ENCODE measurements at places on chromosomes 7 and 10.

DNA sequence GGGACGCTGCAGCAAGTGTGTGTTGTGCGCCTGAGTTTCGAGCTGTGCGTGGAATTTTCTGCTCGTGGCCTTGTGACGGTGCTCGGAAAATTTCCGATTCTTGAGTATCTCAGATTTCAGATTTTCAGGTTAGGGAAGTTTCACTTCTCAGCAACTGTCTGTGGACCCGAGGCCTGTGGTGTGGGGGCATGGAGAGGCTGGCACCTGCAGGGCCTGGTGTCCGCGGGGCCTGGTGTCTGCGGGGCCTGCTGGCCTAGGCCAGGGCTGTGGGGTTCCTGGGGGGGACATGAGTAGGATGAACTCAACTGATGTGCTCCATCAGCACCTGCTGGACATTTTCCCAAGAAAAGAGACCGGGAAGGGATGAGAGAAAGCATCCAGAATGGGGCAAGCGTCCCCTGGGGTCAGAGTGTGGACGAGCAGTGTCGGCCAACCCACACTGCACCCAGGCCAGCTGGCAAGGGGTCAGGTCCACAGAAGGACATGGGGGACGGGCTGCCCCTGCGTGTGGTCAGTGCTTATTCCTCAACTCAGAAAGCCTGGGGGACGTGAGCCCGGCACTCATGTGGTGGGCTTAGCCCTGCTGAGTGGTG, 31.3 kb upstream of the SHH start:
- no peak for DNase-seq

GRCh38 chr7:78873117-78873516, 580.4 kb downstream of the MAGI2 start:
- no peak for DNase-seq

GRCh38 chr10:5071411-5072198, 22.6 kb upstream of the AKR1C3 start:
- DNase-seq: peak; percentile 55

GRCh38 chr10:95661818-95662217, 5.3 kb upstream of the ALDH18A1 start:
- DNase-seq: no peak

DNA sequence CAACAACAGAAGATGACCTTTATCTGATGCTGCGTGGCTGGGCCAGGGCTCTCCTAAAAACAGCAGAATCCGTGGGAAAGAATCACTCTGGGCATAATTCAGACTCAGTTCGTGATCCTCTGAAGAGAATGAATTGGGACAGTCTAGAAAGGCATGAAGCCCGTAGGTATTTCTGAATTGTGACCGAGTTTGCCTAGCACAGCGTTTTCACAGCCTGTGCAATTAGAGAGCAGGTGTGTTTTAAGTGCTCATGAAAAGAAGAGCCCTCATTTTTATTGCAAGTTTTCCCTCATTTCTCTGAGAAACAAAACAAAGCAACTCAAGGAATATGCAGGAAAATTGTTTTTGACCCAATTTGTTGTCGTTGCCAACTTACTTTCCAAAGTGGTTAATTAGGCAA, 366.2 kb downstream of the WDR11 start:
- no peak for DNase-seq

GRCh38 chr7:95725205-95725604, 47.1 kb upstream of the DYNC1I1 start:
- no peak for DNase-seq

DNA sequence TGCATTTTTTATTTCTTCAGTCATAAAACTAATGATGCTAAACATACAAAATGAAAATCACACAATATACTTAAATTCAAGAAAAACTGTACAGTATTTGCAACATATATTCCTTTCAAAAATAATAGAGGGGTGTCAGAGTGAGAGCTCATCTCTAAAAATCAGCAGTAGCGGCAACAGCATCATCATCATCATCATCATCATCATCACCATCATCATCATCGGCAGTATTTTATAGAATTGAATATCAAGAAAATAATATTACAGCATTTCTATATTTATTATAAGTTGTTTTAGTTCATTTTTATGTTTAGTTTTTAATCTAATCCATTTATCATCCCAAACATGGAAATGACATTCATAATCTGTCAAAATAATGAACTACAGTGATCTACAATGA, 67.4 kb upstream of the PPP1R3A start:
- DNase-seq: no peak

DNA sequence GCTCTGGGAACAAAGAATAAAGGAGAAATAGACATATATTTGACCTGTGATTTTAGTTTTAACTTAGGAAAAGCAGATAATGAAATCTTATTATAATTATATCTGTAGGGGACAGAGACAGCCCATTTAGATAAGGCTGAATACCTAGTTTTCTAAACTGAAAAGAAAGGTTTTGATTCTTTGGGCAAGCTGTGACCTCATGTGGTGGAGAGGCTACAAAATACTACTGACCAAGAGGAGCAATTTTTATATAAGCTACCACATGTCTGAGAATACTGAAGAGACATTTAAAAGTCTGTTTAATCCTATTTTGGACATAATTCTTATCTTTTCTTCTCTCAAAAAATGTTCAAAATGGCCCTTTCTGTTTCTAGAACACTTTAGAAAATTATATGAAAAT, 271.0 kb downstream of the MTERF1 start:
- DNase-seq: no peak

DNA sequence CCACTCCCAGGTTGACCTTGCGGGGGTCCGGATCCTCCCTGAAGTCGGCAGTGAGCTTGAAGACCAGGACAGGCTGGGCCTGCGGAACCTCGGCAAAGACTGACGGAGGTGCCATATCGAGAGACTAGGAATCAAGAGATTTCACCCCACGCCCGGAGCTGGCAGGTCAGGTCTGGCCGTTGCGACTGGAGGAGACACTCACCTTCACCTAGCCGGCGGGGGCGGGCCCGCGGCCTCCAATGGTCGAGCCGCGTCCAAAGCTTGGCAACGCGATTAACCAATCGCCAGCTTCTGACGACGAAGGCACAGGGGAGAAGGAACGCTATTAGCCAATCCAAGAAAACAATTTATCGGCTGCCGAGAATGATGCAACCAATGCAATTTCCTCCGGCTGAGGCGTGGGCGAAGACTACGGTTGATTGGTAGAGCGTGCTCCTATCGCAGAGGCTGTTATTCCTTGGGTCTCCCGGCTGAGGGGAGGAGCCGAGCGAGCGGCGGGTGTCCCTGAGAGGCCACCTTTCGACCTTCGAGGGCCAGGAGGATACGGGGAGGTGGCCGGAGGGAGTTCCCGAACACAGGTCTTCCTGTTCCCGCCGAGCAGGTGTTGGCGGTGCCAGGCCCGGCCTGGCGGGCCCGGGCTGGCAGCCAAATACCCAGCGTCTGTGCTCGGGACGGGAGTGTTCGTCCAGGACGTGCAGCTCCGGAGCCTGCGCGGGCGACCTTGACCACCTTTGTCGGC, at the start of gene GOT1:
Gene GOT1 (minus strand): TSS at position 174 of the 739 bp plus-strand sequence. CDS start 59 bp downstream, at position 115.
- peak; percentile 95 for DNase-seq

DNA sequence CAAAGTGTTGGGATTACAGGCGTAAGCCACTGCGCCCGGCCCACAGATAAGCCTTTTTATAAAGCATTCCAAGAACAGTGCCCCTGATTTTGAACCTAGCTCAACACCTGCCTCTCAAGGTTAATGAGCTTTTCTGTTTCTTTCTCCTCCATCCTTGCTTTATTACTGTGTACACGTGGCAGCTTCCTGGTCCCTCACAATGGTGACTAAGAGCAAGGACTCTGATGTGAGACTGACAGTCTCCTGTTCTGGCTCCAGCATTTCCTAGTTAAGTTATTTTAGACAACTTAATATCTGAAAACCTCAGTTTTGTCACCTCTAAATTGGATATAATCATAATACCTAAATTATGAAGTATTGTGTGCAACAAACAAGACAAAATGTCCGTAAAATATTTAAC, 9.9 kb downstream of the HABP2 start:
- DNase-seq: no peak

- no peak for DNase-seq
Measured at GRCh38 chr7:82559193-82559805, 115.7 kb upstream of the CACNA2D1 start.

GRCh38 chr10:126702181-126702580, 31.7 kb upstream of the C10orf90 start:
- DNase-seq: no peak

DNA sequence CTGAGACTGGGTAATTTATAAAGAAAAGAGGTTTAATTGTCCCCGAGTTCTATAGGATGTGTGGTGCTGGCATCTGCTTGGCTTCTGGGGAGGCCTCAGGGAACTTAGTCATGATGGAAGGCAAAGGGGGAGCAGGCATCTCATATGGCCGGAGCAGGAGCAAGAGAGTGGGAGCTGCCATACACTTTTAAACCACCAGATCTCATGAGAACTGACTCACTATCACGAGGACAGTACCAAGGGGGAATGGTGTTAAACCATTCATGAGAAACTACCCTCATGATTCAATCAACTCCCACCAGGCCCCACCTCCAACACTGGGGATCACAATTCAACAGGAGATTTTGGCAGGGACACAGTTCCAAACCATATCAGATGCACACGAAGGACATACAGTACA, 199.9 kb upstream of the DPP6 start:
- DNase-seq: no peak

DNA sequence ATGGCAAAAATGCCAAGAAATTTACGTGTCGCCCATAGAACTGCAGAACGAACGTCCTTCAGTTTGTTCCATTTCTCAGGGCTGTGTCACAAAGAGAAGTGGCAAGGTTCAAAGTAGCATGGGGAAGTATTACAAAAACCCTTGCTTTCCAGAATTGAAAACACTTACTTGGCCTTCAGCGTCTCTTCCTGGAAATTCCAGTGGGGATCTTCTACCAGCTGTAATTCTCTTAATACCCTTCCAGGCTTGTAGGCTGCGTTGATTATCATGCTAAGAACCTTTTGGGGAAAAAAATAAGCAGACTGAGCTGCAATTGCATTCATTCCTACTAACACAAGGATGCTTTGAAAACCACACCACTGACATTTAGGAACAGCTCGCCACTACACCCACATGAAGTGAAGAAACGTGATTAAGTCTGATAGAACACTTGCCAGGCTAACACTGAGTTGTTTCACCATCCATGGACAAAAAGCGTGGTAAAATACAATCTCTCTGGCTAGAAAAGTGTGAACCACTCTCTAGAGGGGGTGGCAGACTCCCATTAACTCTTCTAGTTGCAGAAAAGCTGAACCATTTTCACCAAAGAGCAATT, 222.3 kb downstream of the SFMBT2 start:
- no peak for DNase-seq

GRCh38 chr7:112322070-112322469, 115.6 kb downstream of the ZNF277 start:
- no peak for DNase-seq

- no peak for DNase-seq
Measured at GRCh38 chr10:19572056-19572455, 244.2 kb upstream of the PLXDC2 start.

GRCh38 chr7:44383566-44383965, 58.2 kb upstream of the CAMK2B start:
- peak; percentile 37 for DNase-seq

DNA sequence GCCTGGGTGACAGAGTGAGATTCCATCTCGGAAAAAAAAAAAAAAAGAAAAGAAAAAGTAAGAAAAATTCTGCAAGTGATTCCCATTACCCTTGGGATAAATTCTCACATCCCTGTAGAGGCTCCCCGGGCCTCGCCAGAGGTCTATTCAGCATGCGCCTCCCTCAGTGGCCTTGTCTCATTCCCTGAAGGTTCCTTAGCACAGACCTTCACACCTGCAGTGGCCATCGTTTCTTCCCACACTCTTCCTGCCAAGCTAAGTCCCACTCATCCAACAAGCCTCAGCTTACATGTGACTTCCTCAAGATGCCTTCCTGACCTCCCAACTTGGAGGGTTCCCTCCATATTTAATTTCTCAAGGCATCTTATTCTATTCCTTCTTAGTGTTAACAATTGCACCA, 20.9 kb upstream of the BAG3 start:
- DNase-seq: no peak

GRCh38 chr7:94296881-94297280, 97.8 kb upstream of the COL1A2 start:
- DNase-seq: peak; percentile 53

GRCh38 chr7:6650086-6650485, 13.0 kb downstream of the ZNF316 start:
- no peak for DNase-seq

GRCh38 chr10:101647255-101647654, 47.7 kb downstream of the FBXW4 start:
- DNase-seq: no peak

GRCh38 chr10:43902842-43903241, 254.2 kb upstream of the ZNF32 start:
- DNase-seq: no peak

- DNase-seq: peak; percentile 87
Measured at GRCh38 chr10:34815185-34816084, at the start of gene PARD3. PARD3 (minus strand) TSS chr10:34815296; CDS start chr10:34814995, 301 bp downstream.

GRCh38 chr7:44639671-44640321, 33.4 kb downstream of the OGDH start:
- DNase-seq: peak; percentile 73

- no peak for DNase-seq
Measured at GRCh38 chr7:42753367-42753766, 158.5 kb downstream of the C7orf25 start.

DNA sequence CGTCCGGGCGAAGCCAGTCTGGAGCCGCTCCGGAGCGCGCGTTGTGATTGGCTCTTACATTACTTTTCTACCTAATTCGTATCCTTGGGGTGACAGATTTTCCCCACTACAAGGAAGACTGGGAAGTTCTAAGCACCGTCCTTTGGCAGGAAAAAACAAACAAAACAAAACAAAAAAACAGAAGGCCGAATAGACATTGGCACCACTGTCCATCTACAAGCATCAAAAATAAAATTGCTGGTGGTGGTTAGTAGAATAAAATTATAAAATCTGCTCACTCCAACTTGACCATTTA, 651 bp upstream of the SKAP2 start:
- no peak for DNase-seq

DNA sequence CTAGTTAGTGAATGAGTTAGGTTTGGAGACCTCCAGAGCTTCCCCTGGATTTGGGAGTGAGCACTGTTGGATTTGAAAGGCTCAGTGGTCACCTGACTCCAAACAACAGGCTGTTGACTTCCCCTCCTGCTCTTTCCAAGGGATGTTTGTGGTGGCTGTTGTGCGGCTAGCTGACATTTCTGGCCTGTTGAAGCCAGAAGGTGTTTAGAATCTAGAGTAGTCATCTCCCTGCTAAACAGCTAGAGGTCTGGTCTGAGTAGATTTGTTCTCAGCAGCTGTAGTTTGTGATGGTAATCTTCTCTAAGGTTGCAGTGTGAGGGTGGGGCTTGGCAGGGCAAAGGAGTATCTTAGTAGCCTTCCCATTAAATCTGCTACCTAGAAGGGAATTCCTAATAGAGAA, 30.1 kb downstream of the BPGM start:
- DNase-seq: no peak

GRCh38 chr7:103031781-103032180, 42.8 kb downstream of the FBXL13 start:
- DNase-seq: no peak

GRCh38 chr10:101993221-101993620, 62.8 kb downstream of the ARMH3 start:
- DNase-seq: no peak
